ENCODE measurements at places on chromosomes 12 and 14.

GRCh38 chr14:91883753-91884152 lies 16.4 kb upstream of the TC2N start:
- no peak for DNase-seq

DNA sequence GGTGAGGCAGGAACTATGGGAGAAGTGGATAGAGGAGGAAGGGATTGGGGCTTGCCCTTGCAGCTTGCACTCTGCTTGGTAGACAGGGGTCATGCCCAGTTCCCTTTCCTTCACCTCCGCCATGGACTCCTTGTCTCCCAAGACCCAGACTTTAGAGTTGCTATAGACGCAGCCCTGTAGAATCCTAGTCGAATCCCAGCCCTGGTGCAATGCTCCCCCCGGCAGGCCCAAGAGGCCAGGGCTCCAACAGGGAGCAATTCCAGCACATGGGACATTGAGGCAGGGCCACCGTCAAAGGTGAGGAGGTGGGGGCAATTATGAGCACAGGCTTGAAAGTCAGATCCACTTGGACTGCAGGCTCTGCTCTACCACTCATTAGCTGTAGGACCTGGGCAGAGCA lies 29.5 kb upstream of the BCDIN3D start:
- DNase-seq: no peak

GRCh38 chr14:70714055-70714550 lies 72.4 kb downstream of the TTC9 start:
- DNase-seq: no peak

GRCh38 chr12:32476446-32476845 lies 77.1 kb downstream of the FGD4 start:
- DNase-seq: no peak

DNA sequence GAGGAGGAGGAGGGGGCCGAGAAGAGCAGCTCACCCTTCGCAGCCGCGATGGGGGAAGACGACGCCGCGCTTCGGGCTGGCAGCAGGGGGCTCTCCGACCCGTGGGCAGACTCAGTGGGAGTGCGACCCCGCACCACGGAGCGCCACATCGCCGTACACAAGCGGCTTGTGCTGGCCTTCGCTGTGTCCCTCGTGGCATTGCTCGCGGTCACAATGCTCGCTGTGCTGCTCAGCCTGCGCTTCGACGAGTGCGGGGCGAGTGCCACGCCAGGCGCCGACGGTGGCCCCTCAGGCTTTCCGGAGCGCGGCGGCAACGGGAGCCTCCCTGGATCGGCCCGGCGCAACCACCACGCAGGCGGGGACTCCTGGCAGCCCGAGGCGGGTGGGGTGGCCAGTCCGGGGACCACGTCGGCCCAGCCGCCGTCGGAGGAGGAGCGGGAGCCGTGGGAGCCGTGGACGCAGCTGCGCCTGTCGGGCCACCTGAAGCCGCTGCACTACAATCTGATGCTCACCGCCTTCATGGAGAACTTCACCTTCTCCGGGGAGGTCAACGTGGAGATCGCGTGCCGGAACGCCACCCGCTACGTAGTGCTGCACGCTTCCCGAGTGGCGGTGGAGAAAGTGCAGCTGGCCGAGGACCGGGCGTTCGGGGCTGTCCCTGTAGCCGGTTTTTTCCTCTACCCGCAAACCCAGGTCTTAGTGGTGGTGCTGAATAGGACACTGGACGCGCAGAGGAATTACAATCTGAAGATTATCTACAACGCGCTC lies 745 bp downstream of the TRHDE start:
- no peak for DNase-seq

Measured in stimulated activated CD4-positive, alpha-beta T cell treated with anti-CD3 and anti-CD28 coated beads, Interleukin-1b, Interleukin-23, amount 100 ng/mL, for 1 hour (primary cell).